ENCODE measurements at places on chromosomes 2 and 18.

GRCh38 chr2:197515315-197515738 is 539 bp upstream of the MOB4 start:
- DNase-seq: peak; percentile 23

GRCh38 chr2:177553176-177553884 is 160.8 kb downstream of the AGPS start:
- peak; percentile 54 for DNase-seq

DNA sequence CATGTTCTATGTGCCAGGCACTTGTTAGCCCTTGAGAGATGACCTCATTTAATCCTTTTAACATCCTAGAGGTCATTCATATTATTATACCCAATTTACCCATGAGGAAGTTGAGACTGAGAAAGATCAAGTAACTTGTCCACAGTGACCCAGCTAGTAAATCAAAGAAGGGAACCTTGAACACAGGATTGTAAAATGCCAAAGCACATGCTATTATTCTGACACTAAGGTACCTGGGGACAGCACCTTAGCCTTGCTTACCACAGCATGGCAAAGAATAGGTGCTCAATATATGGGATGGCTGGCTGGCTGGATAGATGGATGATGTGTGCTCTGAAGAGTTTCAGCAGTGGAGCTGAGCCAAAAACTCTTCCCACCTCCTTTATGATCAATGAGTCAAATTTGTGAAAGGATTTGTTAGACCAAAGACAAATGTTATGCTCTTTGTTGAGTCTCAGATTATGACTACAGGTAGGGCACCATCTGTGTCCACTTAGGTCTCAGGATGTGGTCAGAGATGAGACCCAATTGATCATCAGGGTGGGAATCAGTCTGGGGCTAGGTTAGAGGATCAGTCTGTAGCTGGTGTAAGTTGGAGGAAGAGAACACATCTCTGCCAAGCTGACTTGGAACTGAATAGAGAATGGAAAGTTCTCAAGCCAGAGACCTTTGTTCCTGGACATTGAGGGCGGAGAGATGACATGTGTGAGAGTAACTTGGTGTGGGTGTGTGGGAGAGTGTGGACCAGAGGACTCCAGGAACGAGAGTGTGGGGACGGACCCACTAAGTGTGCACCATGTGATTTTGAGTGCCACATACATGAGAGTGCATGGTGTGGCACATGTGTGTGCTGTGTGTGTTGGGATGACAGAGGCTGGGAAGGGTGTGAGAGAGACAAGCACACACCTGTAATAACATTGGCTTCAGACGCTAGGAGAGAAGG is 16.3 kb upstream of the PKDCC start:
- DNase-seq: no peak

GRCh38 chr2:54560146-54560881 is 104.2 kb downstream of the SPTBN1 start:
- peak; percentile 66 for DNase-seq

All from suppressor macrophage treated with lipopolysaccharide for 4 hours (primary cell).